ENCODE measurements at places on chromosomes 4 and X. TPM values are rescaled to one million over a fixed set of nuclear protein-coding genes. Genes with fewer than 3 reads are reported as not detected.

Gene KCNIP4
- 7.1 TPM for total RNA-seq

Gene TLR1
- total RNA-seq, result 8.9 TPM

Gene VSIG1
- 0.74 TPM for total RNA-seq

Gene PRPS2
- total RNA-seq, result 38.4 TPM

Gene SMIM10L2A
- 9.1 TPM for total RNA-seq

Gene PPP2R2C
- 59.5 TPM for total RNA-seq

Gene DDIT4L
- total RNA-seq, result 0.25 TPM

Gene PLS3
- total RNA-seq, result 83.6 TPM

Gene ADH6
- not detected for total RNA-seq

Gene ALPK1
- total RNA-seq, result 4.2 TPM

Gene SLC26A1
- 2.5 TPM for total RNA-seq

Gene LAMTOR3
- total RNA-seq, result 39.8 TPM

Gene TLR2
- 1.2 TPM for total RNA-seq

Gene MEPE
- total RNA-seq, result 0.49 TPM

Gene STOX2
- total RNA-seq, result 34.7 TPM

Gene HMGN5
- 3.4 TPM for total RNA-seq

Gene SCML2
- total RNA-seq, result 9.1 TPM

Gene TEX13B
- not detected for total RNA-seq

Gene SPARCL1
- total RNA-seq, result 68.4 TPM

Gene CPE
- total RNA-seq, result 349 TPM

Gene SPANXB1
- total RNA-seq, result not detected

Gene RPL10
- total RNA-seq, result 2,159 TPM

Gene VEGFC
- total RNA-seq, result 2.2 TPM

Gene F11
- total RNA-seq, result 0.25 TPM

Gene CENPVL1
- total RNA-seq, result 1.7 TPM

Gene SCFD2
- total RNA-seq, result 22.1 TPM

Gene SPON2
- 7.6 TPM for total RNA-seq

Gene CFI
- total RNA-seq, result 4.7 TPM

Gene RAB41
- not detected for total RNA-seq
